ENCODE measurements at places on chromosomes 3 and 15. TPM values are rescaled to one million over a fixed set of nuclear protein-coding genes. Genes with fewer than 3 reads are reported as not detected.

CPA3 gene
- not detected for total RNA-seq

DNA sequence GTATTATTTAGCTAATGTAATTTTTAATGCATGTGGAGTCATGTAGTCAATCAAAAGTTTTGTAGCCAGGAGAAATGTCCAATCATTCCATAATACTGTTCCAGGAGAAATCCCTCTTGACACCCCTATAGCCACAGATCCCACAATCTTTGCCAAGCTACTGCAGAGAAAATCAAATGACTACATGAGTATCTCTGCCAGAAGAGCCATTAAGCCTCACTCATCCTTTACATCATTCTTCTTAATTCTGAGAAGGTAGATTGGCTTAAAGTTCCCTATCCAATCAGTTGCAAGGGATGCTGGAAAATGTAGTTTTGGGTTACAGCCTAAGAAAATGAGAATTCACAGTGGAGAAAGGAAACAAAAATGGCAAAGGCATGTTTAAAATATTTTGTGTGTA, 502.1 kb downstream of the ZBBX start:
- DNase-seq, result no peak

GRCh38 chr3:71581457-71582035, 2.0 kb downstream of the FOXP1 start:
- DNase-seq, result peak; percentile 19

LRRC2 gene
- total RNA-seq, result 0.04 TPM

DNA sequence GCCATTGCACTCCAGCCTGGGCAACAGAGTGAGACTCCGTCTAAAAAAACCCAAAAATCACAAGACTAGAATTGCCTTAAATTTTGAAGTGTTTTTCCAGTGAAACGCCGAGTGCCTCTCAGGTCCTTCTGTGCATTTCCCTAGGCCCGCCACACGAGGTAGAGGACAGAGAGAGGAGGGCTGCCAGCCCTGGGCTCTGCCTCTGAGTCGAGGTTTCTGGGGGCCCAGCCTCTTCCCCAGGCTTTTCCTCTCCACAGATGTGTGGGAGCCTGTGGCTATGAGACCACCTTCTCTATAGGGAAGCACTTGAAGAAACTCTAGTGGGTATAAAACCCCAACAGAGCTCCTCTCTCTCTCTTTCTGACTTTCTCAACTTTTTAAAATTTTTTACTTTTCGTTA, 10.9 kb upstream of the EHD4 start:
- no peak for DNase-seq

DPPA4 gene
- 0.16 TPM for total RNA-seq

GRCh38 chr3:112390783-112391641, 58.1 kb downstream of the CD200 start:
- no peak for DNase-seq

- DNase-seq, result peak; percentile 52
These were observed 646 bp upstream of the SLC35G2 start for GRCh38 chr3:136818191-136818768.

- DNase-seq, result no peak
These were observed 6.0 kb downstream of the GNB5 start for GRCh38 chr15:52185151-52185561.

NLGN1 gene
- not detected for total RNA-seq

DNA sequence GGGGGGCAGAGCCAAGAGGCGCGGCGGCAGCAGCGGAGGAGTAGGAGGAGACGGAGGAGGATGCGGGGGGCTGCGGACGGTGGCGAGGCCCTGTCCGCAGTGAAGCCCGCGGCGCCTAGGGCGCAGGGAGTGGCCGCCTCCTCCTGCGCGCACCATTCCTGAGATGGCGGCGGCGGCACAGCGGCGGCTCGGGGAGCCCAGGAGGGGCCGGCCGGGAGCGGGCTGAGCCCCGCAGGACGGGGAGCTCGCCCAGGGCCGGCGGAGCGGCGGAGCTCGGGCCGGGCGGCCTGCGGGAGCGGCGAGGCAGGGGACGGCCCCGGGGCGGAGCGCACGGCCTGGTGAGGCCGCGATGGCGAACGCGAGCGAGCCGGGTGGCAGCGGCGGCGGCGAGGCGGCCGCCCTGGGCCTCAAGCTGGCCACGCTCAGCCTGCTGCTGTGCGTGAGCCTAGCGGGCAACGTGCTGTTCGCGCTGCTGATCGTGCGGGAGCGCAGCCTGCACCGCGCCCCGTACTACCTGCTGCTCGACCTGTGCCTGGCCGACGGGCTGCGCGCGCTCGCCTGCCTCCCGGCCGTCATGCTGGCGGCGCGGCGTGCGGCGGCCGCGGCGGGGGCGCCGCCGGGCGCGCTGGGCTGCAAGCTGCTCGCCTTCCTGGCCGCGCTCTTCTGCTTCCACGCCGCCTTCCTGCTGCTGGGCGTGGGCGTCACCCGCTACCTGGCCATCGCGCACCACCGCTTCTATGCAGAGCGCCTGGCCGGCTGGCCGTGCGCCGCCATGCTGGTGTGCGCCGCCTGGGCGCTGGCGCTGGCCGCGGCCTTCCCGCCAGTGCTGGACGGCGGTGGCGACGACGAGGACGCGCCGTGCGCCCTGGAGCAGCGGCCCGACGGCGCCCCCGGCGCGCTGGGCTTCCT, at the start of gene GPR27:
TSS of gene GPR27 (plus strand) at position 155 of the 909 bp plus-strand sequence. CDS start at position 350, 195 bp downstream.
- peak; percentile 26 for DNase-seq

GRCh38 chr3:154972951-154973350, 107.2 kb upstream of the MME start:
- DNase-seq, result no peak

DNA sequence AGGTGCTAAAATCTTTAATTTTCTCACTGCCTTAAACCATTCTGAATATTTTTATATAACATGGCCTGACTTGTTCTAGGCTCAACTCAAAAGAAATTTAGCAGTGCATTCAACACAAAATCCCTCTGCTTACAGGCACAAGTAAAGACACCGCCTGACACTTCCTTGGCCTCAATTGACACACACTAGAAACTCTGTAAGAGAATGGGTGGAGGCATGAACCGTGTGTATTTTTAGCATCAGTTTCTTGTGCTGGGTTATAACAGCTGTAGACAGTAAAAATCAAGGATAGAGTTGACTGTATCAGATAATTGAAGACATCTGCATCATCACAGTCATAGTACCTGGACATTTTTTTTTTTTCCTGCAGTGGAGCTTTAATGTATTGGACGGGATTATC, 54.3 kb downstream of the SLC9A9 start:
- no peak for DNase-seq

DNA sequence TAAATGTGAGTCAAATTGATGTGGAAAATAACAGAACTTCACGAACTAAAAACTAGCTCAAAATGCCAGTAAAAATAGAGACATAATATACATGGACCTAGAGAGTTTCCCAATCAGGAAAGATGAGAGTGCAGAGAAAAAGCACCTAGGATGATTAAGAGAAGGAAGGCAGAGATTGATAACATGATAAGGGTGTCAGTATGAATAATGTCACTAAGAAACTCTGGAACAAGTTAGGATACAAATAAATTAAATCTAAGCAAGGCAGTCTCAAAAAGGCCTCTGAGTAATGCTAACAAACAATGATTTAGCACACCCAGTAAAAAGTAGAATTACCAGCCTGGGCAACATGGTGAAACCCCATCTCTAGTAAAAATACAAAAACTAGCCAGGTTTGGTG, 304.7 kb upstream of the DPPA4 start:
- no peak for DNase-seq

GRCh38 chr3:81816473-81817250, 55.2 kb upstream of the GBE1 start:
- DNase-seq, result no peak
